ENCODE measurements at places on chromosomes 2 and 18.

DNA sequence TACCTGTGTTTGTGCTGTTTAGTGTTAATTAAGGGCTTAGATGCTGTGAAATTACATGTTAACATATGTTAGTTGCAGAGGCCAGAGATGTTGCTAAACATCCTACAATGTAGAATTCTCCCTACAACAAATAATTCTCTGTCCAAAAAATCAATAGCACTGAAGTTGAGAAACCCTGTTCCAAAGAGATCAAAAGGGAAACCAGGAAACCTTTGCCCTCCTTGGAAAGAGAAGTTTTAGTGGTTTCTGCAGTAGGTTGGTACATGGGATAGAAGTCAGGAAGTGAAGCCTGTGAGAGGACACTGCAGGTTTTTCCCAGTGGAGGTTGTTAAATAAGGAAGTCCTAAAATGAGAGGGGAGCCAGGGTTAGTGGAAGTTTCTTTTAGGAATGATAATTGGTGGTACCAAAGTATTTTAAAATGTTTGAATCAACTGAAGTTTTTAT is 6.3 kb upstream of the RMDN2 start:
- DNase-seq = no peak

DNA sequence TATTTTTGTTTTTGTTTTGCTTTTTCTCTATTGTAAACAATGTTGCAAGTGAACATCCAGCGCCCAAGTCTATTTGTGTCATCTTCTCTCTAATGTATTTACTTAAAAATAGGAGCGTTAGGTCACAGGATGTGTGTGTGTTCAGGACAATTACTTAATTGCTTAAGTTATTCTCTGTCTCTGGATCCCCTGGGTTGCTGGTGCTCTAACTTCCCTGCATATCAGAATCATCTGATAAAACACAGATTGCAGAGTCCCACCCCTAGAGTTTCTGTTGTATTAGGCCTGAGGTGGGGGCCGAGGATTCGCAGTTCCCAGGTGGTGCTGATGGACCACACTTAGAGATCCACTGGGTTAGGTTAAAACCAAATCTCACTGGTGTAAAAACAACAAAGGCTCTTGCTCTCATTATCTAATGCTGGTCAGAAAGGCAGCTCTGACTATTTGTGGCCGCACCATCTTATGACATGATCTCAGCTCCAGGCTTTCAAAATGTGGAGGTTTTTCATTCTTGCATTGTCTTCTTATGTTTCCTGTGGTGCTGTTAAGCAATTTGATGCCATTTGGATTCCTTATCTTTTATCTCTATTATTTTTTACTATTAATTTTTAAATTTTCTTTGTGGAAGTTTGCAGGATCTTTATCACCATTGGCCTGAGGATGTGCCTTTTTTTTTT is 87.7 kb downstream of the CLIP4 start:
- DNase-seq = no peak

DNA sequence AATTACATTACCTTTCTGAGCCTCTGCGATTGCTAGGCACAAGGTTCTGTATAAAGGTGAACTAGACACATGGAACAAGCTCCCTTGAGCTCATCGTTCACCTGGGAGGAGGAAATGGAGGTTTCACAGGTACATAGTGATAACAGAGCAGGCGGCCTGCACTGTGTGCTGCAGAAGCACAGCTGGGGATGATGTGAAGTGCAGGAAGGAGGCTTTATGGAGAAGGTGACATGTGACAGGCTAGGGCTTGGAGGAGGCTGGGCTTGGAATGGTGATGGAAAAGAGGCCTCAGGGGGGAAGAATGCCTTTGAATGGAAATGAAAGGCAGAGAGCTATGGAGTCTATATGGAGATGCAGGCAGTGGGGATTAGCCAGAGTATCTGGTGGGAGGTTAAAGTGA is 22.9 kb downstream of the MARCHF4 start:
- DNase-seq = no peak

GRCh38 chr18:24187689-24188088 is 48.8 kb downstream of the CABYR start:
- DNase-seq = no peak

DNA sequence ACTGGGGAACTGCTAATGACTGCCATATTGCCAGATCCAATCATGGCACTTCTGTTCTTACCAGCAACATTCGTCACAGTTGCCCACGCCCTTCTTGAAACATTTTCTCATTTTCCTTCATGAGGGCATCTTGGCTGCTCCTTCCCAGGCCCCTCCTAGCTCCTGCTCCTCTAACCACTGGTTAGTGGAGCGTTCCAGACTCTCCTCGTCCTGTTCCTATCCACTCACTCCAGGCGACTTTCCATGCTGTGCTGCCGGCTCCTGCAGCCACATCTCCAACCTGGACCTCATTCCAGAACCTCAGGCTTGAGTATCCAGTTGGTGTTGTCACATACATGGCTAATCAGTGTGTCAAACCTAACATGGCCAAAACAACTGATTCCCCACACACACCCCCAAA is 1.3 kb upstream of the ADI1 start:
- no peak for DNase-seq

- DNase-seq = no peak
These were observed 4.0 kb downstream of the PDE1A start for GRCh38 chr2:182422864-182423263.

GRCh38 chr2:154375579-154375931 is 322.9 kb upstream of the KCNJ3 start:
- no peak for DNase-seq

- DNase-seq = no peak
These were observed 591.6 kb downstream of the DSC3 start for GRCh38 chr18:30450927-30451326.

- DNase-seq = no peak
These were observed 90.6 kb upstream of the VWC2L start for GRCh38 chr2:214320211-214320610.

DNA sequence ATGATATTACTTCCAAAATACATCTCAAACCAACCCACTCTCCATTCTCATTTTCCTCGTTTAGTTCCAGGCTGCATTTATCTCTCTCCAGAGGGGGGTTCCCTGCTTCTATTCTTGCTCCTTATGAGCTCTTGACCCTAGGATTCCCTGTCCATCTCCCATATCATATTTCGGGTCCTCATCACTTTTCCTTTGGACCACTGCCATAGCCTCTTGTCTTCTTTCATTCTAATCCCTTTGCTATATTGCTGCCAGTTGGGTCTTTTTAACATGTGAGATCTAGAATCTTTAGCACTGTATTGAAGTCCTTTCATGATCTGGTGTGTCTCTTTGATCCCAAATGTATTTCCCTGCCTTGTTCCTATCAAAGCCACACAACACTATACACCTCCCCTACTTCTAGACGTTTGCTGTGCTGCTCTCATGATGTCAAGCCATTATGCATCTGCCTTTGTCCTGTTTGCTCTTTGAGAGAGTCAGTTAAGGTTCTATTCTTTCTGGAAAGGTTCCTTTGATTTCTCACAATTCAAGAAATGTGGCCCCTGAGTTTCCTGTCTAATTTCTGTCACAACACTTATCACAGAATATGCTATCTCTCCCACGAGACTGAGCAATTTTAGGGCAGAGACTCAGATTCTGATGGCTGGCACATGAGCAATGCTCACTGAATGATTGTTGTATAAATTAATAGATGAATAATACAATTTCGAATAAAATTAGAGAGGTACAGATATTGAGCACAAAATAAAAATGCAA is 43.2 kb upstream of the SESTD1 start:
- DNase-seq = no peak

- DNase-seq = no peak
These were observed 43.3 kb upstream of the LCLAT1 start for GRCh38 chr2:30403592-30404312.

DNA sequence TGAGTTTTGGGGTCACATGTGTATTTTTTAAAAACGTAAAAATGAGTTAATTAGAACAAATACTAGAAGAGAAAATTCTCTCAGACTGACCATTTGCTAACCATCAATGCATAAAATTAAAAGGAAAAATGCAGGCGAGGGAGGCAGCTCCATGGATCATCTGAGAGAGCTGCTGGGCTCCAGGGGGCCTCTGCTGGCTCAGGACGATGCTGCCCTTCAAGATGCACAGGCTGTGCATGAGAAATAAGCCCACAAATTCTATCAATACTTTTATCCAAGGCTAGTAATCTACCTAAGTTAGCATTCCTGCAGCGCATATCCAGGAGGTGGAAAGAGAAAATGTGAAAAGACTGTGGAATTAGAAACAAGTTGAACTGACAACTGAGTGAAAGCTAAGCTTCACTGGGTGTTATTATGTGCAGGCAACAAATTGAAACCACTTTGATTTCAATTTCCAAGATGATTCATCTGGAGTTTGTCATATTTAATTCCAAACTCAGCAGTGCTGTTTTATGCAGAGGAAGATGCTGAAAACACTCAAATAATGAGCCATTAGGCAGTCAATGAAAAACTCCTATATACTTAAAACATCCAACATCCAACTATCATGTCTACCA is 261.1 kb downstream of the NBAS start:
- DNase-seq = no peak

- no peak for DNase-seq
These were observed 76.9 kb downstream of the CD226 start for GRCh38 chr18:69870736-69871135.

GRCh38 chr2:199772035-199772976 is 78.7 kb downstream of the FTCDNL1 start:
- no peak for DNase-seq

GRCh38 chr18:42011053-42011452 is 56.0 kb downstream of the PIK3C3 start:
- no peak for DNase-seq

DNA sequence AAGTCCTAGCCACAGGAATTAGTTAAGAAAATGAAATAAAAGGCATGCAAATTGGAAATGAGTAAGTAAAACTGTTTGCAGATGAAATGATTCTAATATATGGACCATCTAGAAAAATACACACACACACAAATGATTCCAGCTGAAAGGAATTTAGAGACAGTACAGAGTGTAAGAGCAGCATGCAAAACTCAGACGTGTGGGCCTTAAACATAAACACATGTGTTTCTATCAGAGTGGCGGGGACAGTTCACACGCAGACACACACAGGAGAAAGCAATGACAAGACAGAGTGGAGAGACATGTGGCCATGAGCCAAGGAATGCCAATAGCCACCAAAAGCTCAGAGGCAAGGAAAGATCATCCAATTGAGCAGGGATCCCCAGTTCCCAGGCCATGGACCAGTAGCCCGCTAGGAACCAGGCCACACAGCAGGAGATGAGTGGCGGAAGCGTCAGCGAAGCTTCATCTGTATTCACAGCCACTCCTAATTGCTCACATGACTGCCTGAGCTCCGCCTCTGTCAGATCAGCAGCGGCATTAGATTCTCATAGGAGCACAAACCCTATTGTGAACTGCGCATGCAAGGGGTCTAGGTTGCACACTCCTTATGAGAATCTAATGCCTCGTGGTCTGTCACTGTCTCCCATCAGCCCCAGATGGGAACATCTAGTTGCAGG is 155.4 kb downstream of the ARL4C start:
- DNase-seq = no peak

DNA sequence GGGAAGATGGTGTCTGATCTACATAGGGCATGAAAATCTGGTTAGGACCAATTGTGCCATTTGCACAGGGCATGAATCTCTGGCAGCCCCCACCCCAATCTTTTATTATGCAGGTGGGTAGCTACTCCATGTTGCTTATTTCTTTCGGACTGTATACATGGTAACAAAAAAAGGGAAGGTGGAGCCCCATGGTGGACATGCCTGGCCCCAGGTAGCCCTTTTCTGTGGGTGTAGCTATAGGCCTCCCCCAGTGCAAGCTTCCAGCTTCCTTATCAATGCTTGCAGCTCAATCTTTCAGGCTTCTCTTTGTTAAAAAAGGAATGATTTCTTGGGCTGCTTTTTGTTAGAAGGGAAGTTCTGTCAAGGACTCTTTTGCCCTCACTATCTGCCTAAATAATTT is 14.3 kb upstream of the UXS1 start:
- no peak for DNase-seq

GRCh38 chr18:56662063-56662408 is 10.9 kb downstream of the WDR7 start:
- no peak for DNase-seq

- no peak for DNase-seq
These were observed 2.3 kb downstream of the EML4 start for GRCh38 chr2:42171396-42171980.

DNA sequence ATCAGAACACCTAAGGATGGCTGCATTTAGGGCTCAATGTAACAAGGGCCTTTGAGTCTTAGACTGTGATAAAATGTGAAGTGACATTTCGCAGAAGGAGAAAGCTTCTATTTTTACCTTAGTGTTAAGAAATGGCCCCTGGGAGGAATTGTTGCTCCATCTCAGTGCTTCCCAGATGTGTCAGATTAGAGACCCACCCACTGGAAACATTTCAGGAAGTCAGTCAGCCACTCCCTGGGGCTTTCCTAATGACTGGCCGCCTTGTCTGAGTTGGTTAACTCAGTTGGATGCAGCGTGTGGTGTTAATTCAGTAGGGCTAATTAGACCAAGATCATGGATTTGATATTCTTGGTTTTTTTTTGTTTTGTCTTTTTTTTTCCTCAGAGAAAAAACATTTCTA is 355.9 kb downstream of the PIK3C3 start:
- DNase-seq = no peak
